ENCODE measurements at places on chromosomes 7 and 10.
A peak's percentile ranks its signal among the peaks of the same experiment; 100 is the strongest.

DNA sequence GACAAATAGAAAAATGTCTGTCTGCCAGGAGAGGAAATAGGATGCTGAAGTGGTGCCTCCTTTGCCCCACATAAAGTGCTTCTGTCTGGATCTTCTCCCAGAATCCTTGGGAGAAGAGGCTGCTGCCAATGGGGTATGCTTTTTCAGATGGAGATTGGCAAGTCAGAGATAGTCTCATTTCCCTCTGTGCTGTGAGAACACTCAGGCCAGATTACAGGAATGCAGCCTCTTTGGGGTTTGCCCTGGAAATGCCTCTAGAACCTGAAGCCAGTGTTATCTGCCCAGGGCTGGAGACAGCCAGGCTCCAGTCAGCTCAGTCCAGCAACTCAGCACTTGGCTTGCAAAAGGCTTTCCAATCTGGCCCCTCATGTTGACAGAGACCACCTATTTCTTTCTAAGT, 119.1 kb upstream of the PHYHIPL start:
- no peak for DNase-seq

GRCh38 chr7:18472161-18472483, 23.4 kb upstream of the HDAC9 start:
- DNase-seq = no peak

- no peak for DNase-seq
These were observed 222.1 kb downstream of the WDR37 start for GRCh38 chr10:1278306-1278705.

GRCh38 chr7:54827734-54828133, 68.7 kb upstream of the SEC61G start:
- no peak for DNase-seq

GRCh38 chr10:58065529-58065815, 202.2 kb downstream of the IPMK start:
- no peak for DNase-seq

- DNase-seq = no peak
These were observed 109.5 kb upstream of the LAMB4 start for GRCh38 chr7:108239501-108240225.

DNA sequence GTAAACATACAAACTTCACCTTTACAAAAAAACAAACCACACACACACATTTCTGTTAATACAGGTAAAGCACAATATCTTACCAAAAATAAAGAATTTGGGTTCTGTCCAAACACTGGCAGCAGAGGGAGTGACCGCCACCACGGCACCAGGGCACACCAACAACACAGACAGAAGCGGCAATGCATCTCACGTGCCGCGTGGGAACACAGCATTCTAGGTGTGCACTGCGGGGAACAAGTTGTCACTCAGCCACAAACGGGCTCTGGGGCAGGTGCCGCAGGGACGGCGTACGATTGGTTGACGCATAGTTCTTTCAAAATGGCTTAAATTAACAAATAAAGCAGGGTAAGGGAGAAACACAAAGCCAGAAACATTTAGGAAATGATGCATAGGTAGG, 22.3 kb downstream of the PDGFA start:
- DNase-seq = no peak

DNA sequence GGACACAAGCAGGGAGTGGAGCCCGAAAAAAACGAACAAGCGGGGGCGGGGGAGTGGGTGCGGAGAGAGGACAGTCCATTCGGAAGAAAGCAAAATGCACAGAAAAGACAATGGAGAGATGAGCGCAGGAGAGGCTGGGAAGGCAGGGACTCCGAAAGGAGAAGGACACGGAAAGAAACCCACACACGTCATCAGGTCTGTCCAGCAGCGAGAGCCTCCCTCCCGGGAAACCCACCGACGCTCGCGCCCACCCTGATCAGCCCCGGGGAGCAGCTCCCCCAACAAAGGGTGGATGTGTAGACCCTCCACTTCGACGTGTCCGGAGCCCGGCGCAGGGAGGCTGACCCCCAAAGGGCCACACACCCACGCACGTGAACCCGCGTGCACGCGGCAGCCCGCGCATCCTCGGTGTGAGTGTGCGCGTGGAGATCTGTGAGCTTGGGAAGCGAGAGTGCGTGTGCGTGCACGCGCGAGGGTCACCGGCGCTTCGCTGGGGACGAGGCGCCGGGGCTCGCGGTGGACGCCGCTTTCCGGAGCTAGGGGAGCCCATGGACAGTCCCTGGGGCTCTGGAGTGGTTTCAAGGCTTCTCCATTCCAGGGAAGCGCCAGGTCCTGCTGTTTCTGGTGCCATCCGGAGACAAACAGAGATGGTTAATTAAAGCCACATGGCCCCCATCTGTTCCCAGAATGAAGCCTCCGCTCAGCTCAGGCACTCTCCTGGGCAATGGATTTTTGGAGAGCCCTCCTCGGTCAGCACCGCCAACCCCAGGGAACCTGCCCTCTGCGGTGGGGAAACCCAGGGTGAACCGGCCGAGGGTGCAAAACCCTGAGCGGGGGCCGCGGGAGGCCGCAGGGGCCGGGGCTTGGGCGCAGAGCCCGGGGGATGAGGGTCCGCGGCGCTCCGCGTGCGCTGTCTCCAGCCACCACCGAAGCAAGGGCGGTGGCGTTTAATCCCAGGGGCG, 916 bp downstream of the LAMB1 start:
- no peak for DNase-seq

GRCh38 chr7:128115336-128115820, 84.1 kb upstream of the LRRC4 start:
- DNase-seq = no peak

DNA sequence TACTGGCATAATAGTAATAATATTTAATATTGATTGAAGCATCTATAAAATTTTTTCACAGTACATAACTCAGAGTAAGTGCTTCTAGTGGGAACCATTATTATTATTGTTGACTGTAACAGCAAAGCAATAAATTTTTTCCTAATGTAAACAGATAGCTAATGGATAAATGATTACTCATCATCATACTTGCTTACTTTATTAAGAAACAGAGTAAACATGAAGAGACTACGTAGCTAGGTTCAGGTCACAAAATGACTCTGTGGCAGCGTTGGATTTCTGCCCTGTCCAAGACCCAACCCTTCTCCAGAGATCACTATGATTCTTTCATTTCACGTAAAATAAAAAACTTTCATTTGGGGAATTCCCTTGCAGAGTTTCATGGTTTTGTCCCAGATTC, 8.3 kb upstream of the ABCB5 start:
- DNase-seq = no peak

DNA sequence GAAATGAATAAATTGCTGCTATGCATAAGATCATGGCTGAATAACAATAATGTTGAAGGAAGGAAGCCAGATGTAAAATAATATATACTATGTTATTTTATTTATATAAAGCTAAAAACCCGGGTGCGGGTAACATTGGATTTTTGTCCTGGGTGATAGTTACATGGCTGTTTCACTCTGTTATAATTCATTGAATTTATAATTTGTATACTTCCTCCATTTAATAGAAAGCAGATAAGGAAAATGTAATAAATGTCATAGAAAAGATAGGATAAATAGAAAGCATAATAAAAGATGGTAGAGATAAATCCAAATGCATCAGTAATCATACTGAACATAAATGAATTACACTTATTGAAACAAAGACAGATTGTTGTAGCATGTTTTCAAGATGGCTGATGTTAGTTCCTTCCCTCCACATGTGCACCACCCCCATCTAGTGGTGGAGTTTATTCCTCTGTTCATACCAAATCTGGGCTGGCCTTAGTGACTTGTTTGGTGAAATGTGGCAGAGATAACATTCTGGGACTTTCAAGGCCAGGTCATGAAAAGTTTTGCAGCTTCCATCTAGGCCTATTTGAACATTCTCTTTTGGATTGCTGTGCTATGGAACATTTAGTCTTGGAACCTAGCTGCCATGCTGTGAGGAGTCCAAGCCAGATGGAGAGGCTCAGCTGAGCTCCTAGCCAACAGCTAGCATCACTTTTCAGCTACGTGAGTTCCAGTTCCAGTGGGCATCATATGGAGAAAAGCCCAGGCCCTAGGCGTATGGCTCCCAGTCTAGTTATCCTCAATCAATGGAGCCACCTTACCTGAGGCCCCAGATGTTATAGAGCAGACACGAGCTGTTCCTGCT, 46.9 kb downstream of the AHCYL2 start:
- DNase-seq = no peak

- peak; percentile 17 for DNase-seq
These were observed 233.6 kb downstream of the SNX13 start for GRCh38 chr7:17706734-17707133.

DNA sequence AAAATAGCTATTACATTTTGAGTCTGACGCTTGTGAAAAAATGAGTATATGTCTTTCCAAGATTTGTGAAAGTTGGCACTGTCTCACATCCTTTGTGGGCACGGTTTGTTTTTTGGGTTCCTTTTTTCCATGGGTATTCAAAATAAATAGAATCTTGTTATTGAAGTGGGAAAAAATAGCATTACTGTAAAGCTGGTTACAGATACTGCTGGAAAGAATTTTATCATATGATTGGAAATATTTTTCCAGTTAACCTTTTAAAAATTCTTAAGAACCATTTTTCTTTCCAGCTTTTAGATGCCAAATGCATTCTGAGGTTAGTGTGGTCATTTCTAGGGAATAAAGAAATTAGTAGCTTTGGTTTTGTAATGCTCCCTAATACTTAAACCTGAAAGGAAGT, 11.4 kb downstream of the NET1 start:
- no peak for DNase-seq
